DMS53 (cell line): ENCODE measurements at places on chromosomes 4 and X.

GRCh38 chrX:29478336-29479069 is 736.9 kb upstream of the MAGEB2 start:
- peak; percentile 70 for DNase-seq

- no peak for DNase-seq
Measured at GRCh38 chr4:138861135-138861534, 154.4 kb upstream of the NOCT start.

- peak; percentile 25 for DNase-seq
Measured at GRCh38 chrX:134715930-134716619, 57.8 kb upstream of the PLAC1 start.

- DNase-seq = peak; percentile 84
Measured at GRCh38 chr4:148376151-148376550, 66.1 kb downstream of the NR3C2 start.

DNA sequence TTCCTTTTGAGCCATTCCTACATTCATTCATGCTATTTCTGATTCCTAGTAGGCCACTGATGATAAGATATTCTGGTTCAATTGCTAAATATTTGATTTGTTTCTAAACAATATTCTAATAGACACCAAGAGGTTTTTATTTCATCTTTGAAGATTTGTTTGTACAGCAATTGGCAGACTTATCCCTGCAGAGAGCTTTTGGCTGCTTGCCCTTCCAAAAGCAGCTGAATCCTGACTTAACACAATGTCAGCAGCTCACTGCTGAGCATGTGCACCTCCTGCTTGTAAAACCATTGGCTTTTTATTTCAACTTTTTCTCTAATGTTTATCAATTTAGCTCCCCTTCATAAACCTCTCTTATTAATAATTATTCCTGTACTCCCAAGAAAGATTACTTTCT is 45.3 kb downstream of the MMRN1 start:
- peak; percentile 67 for DNase-seq

GRCh38 chrX:331825-332495 is 13.4 kb upstream of the GTPBP6 start:
- no peak for DNase-seq

GRCh38 chrX:126141014-126141413 is 25.1 kb downstream of the DCAF12L2 start:
- DNase-seq = no peak

DNA sequence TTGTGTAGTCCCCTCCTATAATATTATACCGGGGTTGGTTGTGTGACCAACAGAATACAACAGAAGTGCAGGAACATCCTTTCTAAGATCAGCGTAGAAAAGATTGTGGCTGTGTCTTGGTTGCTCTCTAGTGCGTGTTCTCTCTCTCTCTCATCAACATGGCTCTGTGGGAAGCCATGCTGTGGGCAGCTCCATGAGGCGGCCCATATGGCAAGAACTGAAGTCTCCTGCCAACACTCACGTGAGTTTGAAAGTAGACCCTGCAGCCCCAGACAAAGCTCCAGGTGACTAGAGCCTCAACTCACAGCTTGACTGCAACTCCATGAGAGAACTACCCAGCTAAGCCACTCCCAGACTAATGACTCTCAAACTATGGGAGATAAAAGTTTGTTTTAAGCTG is 118.7 kb downstream of the TSPAN5 start:
- no peak for DNase-seq

- no peak for DNase-seq
Measured at GRCh38 chrX:135535077-135535940, 14.8 kb downstream of the INTS6L start.

GRCh38 chr4:6855692-6856297 is 53.8 kb upstream of the TBC1D14 start:
- peak; percentile 97 for DNase-seq

DNA sequence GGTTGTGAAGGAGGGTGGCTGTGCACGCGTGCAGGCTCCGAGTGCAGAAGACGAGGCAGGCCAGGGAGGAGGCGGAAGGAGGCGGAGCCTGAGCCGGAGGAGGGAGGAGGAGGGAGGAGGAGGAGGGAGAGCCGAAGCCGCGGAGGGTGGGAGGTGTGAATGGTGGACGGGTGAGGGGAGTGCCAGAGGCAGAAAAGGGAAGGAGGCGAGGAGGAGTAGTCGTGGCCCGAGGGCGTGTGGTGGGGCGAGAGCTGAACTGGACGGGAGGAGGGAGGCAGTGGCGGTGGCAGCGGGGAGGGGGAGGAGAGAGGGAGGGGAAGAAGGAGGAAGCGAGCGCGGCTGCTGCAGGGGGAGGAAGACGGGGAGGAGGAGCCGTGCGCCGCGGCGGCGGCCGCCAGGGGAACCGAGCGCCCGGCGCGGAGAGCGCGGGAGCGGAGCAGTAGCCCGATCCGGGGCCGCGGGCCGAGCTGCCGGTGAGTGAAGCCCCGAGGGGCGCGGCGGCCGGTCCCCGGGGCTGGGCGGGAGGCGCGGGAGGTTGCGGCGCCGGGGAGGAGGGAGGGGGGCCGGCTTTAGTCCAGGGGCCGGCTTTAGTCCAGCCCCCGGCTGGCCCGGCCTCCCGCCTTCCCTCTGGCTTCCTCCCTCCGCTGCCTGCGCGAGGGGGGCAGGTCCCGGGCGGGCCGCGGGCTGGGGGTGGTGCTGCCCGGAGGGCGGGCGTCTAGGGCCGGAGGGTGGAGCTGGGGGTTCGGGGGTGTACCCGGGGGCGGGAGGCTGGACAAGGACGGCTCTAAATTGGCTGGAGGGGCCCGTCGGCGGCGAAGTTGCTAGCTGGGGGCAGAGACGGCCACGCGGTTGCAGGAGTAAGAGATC is at the start of gene TMEM164:
Gene TMEM164 (plus strand): TSS at position 815 of the 867 bp plus-strand sequence. CDS start 661 bp downstream, outside the sequence.
- DNase-seq = peak; percentile 93

GRCh38 chr4:110296892-110297291 is 98.5 kb upstream of the ELOVL6 start:
- DNase-seq = no peak

DNA sequence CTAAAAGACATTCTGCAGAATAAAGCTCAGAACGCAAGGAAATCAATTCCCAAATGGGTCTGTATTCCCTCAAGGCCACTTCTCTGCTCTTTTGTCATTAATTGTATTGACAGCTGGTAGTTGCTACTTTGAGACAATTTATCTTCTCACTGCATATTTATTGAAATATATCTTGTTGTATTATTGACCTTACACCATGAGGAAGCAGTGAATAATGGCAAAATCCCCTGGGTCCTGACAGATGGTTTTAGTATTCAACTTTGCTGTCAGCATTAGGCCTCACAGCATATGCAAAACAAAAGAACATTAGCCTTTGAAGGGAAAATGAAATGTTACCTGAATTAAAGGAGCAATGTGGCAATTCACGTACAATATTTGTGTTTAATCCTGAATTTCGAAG is 406.1 kb upstream of the TRAM1L1 start:
- DNase-seq = no peak

DNA sequence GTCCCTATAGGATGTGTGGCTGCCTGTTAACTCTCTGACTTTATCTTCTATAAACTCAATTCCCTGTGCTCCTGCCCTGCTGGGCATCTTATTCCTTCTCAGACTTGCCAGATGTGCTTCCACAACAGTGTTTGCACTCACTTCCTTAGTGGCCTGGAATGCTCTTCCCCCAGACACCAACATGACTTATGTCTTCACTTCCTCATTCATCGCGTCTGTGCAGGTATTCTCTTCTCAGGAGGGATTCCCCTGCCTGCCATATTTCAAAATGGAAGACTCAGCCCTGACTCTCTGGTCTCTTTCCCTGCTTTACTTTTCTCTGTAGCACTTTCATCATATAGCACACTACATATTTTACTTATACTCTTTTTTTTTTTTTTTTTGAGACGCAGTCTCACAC is 344.0 kb downstream of the CENPC start:
- DNase-seq = no peak

- DNase-seq = no peak
Measured at GRCh38 chrX:148872161-148872535, 371.7 kb downstream of the AFF2 start.

DNA sequence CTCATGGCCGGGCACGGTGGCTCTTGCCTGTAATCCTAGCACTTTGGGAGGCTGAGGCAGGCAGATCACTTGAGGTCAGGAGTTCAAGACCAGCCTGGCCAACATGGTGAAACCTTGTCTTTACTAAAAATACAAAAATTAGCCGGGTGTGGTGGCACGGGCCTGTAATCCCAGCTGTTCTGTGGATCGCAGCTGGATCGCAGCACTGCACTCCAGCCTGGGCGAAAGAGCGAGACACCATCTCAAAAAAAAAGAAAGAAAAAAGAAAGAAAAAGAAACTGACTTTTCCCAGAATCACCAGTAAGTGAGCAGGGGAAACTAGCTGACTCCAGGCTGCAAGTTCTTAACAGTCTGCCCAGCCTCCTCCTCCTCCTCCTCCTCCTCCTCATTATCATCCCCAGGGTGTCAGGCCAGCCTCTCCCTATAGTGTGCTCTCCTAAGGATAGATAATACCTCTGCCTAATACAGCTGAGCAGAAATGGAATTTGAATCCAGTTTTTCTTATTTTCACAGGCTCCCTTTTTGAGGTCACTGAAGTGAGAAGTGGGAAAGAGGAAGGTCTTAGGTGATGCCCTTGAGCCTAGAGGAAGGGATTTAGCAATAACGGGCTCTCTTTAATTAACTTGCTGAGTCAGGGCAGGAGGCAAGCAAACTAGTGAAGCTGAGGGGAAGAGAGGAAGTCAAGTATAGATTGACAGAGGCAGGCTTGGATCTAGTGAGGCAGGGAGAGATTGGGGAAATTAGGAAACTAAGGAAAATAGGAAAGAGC is 11.8 kb upstream of the ELF2 start:
- no peak for DNase-seq
